ENCODE measurements at places on chromosomes 2 and 18.

DNA sequence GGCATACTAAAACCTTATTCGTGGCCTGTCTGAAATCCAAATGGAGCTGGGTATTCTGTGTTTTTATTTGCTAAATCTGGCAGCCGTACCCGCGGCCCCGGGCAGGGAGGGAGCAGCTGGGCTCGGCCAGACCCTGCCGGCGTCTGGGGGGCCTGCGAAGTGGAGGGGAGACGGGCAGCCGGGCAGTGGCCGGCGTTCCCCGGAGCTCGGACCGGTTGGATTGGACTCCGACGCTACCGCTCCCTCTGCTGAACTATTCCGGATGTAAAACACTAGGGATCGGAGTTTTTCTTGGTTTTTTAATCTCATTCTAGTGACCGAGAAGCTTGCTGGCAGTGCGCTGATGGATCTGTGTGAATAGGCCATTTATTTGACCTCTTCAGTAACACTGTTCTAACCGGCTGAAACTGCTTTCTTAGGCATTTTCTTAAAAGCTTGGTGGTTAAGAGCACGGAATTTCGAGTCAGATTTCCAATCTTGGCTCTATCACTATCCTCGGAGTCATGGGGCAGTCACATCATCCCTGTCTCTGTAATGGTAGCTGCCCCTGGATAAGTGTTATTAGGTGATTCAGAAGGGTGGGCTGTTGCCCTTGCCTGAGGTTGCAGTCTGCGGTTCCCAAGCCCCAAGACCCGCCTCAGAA lies 694 bp downstream of the UNC50 start:
- no peak for DNase-seq

DNA sequence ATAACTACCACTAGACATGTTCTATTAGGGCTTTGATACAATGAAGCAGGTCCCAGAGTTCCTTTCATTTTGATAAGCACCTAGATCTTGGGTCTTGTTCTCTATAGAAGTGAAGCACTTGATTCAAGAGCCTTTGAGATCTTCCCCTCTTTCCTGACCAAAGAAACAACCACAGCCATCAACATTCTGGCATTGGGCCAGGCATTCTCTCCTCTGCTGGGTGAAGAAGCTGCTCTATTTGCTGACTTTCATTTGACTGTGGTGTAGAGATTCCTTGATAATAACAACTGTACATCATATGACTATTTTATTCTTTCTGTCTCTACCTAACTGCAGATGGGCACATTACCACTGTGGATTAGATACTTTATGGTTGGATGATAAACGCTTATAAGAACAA lies 96.6 kb upstream of the LYPD1 start:
- DNase-seq = no peak

DNA sequence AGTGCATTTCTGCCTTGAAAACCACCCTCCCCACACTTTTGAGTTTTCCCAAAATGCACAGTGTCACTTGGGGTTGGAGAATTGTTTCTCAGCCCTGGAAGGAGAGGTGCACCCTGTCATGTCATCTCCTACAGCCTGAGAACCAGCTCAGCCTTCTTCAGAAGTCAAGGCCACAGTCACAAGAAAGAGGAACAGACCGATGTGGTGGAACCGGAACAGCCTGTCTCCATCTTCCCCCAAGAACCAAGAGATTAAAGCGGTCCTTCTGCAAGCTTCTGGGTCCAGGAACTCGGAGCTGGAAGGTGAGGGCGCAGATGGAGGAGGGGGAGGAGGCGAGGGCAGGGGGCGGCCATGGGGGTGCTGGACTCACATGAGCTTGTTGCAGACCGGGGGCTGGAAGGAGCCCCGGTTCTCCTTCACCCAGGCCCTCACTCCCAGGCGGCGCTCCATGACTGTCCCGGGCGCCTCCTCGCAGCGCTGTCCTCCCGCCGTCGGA lies 248 bp downstream of the HAAO start:
- no peak for DNase-seq

GRCh38 chr2:66461664-66462500 lies 27.0 kb downstream of the MEIS1 start:
- no peak for DNase-seq

DNA sequence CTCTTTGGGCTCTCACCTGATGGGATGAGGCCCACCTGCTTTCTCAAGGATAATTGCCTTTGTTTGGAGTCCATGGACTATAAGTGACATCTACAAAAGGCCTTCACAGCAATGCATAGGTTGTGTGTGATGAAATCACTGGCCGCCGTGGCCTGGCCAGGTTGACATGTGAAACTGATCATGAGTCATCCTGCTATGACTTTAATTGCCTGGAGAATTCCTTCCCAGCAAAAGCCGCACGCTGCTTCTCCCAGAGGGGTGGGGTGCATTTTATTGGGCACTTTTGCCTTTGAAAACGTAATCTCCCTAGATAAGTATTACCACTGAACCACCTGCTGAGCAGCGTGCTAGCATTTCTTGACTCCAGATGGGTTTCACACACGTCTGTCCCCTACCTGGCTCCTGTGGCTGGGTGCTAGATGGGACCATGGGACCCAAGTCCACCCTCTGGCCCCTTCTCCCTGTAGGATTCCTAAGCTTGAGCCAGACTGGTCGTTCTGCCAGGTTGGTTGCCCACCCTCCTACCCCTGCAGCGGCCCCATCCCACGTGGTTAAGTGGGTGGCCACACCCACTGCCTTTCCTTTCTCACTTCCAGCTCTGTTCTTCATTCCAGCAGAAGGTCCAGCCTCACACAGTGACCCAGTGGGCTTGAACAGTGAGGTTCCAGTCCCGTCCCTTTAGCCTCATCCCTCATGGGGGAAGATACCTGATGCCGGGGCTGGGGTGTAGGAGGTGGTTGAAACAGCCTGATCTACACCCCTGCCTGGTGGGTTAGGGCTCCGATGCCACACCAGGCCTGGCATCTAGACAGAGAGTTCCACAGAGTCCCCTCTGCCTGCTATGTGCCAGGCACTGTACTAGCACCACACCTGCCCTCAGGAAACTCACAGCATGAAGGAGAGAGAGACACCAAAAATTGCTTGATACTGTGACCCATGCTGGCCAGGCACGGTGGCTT lies 89.6 kb downstream of the GBX2 start:
- DNase-seq = no peak
